Body of pancreas (tissue), 4 donors: ENCODE measurements at places on chromosomes 7 and 10.

- peak; percentile 73 for DNase-seq
These were observed 80.7 kb downstream of the GCC1 start for GRCh38 chr7:127504715-127505114.

- DNase-seq: no peak
These were observed 139.9 kb downstream of the KCNMA1 start for GRCh38 chr10:77497748-77498147.

GRCh38 chr10:24214762-24215161 is 5.8 kb downstream of the KIAA1217 start:
- peak; percentile 27 for DNase-seq

DNA sequence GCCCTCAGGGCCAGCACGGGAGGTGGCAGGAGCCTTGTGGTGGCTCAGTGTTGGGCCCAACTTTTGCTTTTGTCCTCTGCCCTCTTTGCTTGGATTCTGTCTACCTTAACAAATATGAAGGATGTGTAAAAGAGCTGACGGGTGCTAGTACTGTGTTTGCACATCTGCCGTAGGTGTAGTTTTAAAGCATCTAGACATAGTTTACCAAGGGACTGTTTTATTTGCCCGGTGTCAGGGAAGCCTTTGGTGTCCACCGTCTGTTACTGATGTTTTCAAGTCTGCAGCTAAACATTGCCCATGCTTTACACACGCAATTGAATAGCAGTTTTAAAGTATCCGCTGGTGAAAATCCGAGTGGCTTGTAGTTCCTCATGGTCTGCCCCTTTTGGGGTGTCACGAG is 87.8 kb downstream of the DYNC2I1 start:
- DNase-seq: no peak

- DNase-seq: no peak
These were observed 66.6 kb downstream of the MINDY3 start for GRCh38 chr10:15793664-15794063.

DNA sequence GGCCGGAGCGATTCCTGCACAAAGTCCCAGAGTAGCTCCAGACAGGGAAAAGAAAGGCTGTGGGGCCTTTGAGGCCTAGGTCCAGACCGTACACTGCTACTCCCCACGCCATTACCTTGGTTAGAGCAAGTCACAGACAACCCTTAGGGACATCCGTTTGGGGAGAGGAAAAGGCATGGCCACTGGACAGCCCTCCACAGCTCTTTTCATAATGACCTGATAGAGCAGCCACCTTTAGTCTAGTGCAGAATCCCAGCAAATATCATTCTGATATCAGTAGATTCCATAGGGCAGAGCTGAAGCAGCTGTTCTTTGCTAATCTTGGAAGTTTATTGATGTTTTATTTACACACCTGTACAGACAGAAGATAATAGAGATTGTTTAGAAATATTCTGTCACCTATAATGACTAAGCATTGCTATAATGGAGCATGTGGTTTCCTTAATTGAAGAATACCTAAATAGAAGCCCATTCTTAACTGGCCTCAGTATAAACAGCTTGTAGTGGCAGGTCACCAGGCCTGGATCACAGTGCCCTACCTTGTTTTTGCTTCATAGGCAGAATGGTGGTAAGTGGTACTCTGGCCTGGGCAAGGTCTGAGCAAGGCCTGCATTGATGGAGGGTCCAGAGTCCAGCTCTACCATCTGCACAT is 27.9 kb downstream of the OGDH start:
- peak; percentile 61 for DNase-seq

- DNase-seq: no peak
These were observed 53.1 kb upstream of the RSU1 start for GRCh38 chr10:16870331-16870730.

GRCh38 chr7:25707768-25708620 is 444.0 kb upstream of the NFE2L3 start:
- DNase-seq: no peak

DNA sequence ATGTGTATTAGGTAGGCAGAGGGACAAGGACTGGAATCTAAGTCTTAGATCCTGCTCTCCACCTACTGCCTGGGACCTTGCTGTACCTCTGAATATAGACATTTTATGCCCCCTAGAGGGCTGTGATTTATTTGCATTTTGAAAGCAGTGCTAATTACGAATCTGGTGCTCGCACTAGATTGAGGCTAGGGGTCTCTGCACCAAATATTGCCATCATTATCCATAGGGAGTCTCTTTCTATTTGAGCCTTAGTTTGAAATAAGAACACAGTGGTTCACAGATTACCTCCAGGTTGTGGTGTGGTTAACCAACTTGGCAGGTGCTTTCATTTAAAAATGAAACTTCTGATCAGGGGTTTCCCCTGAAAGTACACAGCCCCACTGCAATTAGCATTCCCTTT is 41.8 kb downstream of the CNNM1 start:
- peak; percentile 24 for DNase-seq

GRCh38 chr7:156192921-156193320 is 380.7 kb upstream of the SHH start:
- DNase-seq: no peak

- no peak for DNase-seq
These were observed 129.2 kb downstream of the SORBS1 start for GRCh38 chr10:95431900-95432342.

DNA sequence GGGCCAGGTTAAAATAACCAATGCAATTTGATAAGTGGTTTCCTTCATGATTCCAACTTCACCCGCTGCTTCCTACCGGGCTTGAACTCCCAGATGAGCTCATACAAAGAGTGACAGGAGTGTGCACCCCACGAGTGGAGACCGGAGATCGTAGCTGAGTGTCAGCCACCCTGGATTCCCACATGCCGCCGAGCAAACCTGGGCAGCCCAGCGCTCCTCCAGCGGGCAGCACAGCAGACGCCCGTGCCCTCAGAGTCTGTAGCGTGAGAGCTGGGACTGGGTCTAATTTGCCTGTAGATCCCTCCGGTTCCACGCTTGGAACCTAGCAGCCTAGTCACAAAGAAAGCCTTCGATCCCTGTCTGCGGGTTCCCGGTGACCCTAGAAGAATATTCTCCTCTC is 476.1 kb upstream of the MGMT start:
- no peak for DNase-seq

GRCh38 chr10:101140084-101140949 is 9.2 kb downstream of the TLX1 start:
- DNase-seq: no peak
